ENCODE measurements at places on chromosomes 6 and 20.

DNA sequence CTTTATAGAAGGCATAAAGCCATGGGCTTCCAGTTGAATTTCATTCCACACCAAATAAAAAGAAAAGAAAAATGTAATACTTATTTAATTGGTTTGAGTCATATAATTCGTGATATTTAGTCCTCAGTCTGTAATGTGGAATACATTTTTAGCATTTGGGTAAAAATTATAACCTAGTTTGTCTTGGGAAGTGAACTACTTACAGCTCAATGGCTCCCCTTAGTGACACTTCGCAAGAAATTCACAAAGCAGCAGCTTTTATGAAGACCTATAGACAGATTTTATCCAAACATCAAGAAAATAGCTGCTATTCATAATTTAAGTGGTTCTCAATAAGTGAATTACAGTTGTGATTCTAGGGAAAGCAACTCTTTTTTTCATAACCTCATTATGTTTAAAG is 72.1 kb downstream of the RSPO3 start:
- DNase-seq: no peak

- DNase-seq: peak; percentile 61
These were observed 50.9 kb downstream of the JARID2 start for GRCh38 chr6:15296735-15297134.

GRCh38 chr20:35104685-35105295 is 12.2 kb upstream of the TRPC4AP start:
- no peak for DNase-seq

DNA sequence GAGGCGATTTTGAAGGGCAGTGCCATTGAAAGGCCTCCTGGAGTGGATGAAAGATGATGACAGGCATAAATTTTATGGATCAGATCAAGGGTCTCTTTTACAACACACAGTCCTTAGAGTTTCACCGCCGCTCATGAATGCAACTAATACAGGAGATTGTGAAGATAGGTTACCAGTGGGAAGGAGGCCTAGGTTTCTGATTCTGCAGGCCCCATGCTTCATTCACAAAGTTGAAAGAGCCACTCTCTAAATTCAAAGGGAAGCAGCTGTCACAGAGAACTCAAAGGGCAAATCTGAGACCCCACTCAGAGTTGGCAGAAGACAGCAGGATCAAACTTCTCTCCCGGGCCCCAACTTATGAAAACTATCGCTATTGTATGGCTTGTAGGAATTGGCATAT is 137.6 kb downstream of the MAP3K7 start:
- no peak for DNase-seq

DNA sequence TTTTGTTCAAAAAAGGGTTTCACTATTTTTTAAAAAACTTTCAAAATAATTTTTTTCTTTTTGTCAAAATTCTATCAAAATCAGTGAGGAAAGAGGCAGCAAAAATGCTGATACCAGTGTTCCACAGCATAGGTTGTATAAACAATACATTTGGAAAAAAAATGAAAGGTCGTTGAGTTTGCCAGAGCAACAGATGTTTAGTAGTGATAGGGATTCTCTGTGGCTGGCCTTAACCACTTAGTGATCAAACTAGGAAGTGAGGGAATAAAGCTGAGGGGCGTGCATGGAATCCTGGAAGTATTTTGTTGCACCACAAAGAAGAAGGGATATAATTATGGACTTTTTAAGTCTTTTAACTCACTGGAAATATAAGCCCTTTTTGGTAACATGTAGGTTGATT is 555.3 kb upstream of the CHD6 start:
- DNase-seq: no peak
